NCI-H1436 (cell line): ENCODE measurements at places on chromosomes 5 and 9.

DNA sequence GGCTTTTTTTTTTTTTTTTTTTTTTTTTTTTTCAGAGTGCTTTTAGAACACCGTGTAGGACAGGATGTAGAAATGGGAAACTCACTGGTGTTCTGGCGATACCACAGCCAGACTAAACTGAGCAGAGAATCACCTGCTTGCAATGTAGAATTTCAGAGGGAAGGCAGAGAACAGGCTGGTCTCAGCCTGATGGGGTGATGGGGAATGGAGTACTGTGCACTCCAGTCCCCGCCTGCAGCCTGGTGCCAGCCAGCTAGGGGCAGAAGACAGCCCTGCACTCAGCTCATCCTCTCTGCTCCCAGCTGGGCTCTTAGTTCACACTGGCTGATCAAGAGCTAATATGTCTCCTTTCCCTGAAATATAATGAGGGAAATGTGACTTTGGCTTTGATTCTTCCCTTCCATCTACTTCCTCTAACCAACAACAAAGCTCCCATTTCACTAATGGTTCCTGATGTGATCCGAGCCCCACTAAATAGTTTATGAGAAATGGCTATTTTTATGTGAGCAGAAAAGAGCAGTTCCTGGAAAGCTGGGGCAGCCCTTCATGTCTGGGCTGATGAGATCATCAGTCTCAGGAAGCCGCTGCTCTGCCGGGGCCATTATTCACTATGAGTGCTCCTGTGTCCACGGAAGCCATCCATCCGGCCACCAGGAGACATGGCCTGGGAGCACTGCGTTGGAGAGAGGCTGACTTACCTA is 209.7 kb downstream of the GADD45G start:
- DNase-seq = no peak

DNA sequence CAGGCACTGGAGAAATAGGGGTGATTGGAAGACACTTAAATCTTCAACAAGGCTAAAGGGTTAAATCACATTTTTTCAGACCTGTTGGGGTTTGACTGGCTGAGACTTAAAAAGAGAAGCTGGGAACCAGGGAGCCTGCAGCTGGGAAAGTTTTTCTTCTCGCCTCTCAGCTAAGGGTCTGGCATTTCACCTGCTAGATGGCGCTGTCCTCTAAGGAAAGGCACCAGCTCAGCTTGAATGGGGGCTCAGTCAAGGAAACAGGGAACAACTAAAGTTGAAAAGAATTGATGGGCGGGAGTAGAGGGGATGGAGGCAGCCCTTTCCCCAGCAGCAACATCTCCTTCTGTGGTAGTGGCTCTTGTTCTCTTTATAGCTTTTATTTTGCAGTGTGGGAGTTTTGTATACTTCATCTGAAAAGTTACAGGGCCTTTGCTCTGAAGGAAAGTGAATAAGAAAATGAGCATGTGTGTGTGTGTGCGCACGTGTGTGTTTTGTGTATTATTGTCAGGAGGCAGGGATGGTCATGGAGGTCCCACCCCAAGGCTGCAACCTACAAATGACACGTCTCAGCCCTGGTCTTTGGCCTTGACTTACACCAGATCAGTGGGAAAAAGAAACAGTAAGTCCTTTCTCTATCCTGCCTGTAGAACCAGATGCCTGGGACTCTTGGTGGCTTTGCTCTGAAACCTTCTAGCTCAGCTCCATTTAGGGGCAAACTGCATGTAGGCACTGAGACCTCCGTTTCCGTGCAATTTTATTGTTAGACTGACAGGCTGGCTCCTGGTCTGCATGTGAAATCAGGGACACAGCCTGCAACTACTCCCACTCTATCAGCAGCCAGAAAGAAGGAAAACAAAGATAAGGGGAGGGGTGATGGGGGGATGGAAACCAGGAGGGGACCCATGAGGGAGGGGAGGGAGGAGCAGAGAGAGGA is 316.2 kb upstream of the CLINT1 start:
- peak; percentile 69 for DNase-seq

GRCh38 chr5:8788246-8788645 is 757.6 kb downstream of the SEMA5A start:
- no peak for DNase-seq

DNA sequence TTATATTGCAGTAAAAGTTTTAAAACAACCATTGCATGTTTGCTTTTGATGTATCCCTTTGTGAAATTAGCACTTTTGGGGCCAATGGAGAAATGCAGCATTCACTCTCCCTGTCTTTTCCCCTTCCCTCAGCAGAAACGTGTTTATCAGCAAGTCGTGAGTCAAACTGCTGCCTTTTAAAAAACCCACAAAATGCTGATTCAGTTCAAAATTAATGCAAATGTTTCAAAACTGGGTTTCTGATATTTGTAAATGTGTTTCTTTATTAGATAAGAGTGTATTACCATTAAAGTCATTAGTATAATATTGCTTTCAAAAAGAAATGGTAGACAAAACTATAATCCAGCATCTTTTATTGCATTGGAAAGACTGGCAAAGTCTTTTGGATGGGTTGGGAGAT is 47.3 kb downstream of the RAD23B start:
- DNase-seq = no peak

- DNase-seq = no peak
These were observed 706.6 kb downstream of the EFNA5 start for GRCh38 chr5:106964132-106964531.

GRCh38 chr5:147963948-147964693 is 57.8 kb upstream of the C5orf46 start:
- no peak for DNase-seq

DNA sequence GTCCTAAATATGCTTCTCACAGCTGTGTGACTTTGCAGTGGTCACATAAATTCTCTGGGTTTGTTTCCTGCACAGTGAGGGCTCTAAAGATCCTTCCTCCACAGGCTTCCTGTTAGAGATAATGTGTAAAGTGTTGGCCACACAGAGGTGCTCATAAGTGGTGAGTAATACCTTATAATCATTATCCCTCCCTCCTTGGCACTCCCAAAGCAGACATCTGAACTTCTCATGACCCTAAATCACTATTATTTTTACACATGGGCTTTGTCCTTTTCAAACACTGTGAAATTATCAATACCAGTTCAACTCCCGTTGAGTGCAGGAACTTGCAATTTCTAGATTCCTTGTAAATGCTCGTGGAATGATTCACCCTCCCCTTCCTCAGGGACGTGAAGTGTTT is 100.2 kb downstream of the BRINP1 start:
- no peak for DNase-seq

DNA sequence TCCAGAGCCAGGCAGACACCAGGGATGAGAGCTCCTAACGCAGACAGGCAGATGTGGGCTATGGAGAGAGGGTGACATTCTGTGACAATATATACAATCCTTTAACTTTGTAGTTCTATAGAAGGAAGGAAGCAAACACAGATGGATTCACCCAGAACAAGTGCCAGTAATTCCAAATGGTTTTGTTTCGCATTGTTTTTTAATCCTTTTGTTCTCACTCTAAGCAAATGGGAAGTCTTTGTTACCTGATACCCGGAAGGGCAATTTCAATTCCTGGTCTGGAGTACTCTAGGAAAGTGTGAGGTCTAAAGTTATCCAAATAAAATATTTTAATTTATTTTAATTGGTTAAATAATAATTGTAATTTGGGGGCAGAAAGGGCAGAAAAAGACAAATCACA is 2.5 kb downstream of the FRMD3 start:
- no peak for DNase-seq

- DNase-seq = no peak
These were observed at the start of gene LARP1 for GRCh38 chr5:154755361-154756008. Gene LARP1 (plus strand): TSS chr5:154755377. CDS start chr5:154755758, 381 bp downstream.

- DNase-seq = no peak
These were observed 282.7 kb downstream of the ENC1 start for GRCh38 chr5:74357827-74358226.

DNA sequence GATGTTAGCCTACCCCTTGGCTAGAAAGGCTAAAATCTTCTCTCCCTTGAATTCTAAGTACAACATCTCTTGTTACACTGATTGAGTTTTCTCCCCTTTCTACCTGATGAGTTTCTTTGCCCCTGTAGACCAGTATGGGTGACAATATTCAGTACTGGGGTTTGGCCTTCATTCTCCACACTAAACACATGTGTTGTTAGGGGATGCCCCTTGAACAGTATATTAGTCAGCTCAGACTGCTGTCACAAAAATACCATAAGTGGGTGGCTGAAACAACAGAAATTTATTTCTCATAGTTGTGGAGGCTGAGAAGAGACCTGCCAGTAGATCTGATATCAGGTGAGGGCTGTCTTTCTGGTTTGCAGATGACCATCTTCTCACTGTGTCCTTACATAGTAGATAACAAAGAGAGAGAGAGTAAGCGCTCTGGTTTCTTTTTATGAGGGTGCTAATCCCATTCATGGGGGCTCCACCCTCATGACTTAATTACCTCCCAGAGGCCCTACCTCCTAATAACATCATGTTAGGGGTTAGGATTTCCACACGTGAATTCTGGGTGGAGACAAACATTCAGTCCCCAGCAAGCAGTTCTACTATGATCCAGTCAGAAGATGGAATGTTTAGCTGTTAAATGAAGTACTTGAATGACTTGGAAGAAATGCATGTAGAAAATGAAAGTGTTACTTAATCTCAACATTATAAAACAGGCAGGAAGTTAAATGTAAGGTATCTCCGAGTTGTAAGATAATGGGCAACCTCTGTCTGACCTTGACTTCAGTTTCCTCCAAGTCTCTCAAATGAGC is 17.5 kb downstream of the VLDLR start:
- no peak for DNase-seq

GRCh38 chr9:4678679-4679267 is 596 bp upstream of the CDC37L1 start:
- DNase-seq = no peak

GRCh38 chr9:130537346-130538050 is 41.9 kb upstream of the FUBP3 start:
- DNase-seq = no peak

DNA sequence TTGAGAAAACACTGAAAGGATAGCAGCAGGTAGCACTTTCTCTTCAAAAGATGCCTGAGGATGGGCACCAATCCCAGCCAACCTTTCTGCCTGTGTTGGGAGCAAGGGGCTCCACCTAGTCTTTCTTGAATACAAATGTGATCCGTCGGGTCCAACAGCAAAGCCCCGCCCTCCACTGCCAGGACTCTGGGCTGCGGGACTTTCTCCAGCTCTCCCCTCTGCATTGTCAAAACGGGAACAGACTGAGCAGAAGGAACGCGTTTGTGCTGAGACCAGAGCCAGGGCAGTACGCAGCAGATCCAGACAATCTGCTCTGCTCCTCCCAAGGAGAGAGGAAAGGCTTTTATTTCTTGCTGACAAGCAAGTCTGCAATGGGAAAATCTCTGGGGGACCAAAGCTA is 139.7 kb downstream of the SEC61B start:
- DNase-seq = no peak

GRCh38 chr5:173669483-173669882 is 53.0 kb upstream of the BOD1 start:
- DNase-seq = no peak

DNA sequence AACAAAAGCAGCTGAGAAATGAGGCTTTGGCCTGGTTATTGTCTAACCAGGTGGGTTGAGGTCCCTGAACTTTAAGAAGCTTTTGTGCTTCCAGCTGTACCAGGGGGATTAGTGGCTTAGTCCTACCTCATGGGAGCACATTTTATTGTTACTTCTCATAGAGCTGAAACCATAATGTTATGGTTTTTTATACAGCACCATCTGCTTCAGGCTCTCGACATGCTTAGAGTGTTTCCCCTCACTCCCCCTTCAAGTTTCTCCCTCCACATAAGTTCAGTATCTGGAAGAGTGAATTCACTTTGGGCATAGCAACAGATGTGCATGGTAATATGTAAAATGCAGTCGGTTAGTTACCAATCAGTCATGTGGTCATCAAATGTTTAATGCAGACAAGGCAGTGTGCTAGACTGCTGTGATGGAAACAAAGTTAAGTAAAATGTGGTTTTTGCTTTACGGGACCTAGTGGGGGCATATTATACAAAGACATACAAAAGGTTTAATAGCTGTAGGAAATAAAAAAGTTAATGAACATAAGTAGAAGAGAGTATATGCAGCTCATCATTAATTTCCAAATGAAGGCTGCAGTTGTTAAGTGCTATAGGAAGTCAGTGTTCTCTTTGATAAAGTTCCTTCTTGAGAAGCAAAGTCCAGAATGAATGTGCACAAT is 95.9 kb upstream of the SPRY4 start:
- no peak for DNase-seq

GRCh38 chr5:148723143-148723542 is 68.8 kb upstream of the HTR4 start:
- DNase-seq = no peak

- DNase-seq = no peak
These were observed 76.7 kb upstream of the UNC5A start for GRCh38 chr5:176733406-176734262.

DNA sequence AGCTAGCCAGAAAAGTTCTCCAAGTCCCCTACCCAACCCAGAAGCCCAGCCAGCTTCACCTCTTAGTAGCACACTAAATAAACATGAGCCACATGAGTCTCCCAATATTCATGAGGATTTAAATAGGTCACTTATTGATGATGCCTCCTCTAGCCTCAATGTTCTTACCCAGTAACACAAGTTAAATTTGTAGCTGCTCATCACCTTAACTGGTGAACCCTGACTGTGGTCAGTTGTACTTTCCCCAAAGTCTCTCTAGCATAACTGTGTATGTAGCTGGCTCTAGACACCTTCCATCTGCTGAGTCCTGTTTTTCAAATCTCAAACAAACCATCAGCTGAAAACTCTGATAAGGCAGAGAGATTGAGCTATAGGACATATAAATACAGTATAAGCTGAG is 100.3 kb upstream of the ELAVL2 start:
- no peak for DNase-seq

DNA sequence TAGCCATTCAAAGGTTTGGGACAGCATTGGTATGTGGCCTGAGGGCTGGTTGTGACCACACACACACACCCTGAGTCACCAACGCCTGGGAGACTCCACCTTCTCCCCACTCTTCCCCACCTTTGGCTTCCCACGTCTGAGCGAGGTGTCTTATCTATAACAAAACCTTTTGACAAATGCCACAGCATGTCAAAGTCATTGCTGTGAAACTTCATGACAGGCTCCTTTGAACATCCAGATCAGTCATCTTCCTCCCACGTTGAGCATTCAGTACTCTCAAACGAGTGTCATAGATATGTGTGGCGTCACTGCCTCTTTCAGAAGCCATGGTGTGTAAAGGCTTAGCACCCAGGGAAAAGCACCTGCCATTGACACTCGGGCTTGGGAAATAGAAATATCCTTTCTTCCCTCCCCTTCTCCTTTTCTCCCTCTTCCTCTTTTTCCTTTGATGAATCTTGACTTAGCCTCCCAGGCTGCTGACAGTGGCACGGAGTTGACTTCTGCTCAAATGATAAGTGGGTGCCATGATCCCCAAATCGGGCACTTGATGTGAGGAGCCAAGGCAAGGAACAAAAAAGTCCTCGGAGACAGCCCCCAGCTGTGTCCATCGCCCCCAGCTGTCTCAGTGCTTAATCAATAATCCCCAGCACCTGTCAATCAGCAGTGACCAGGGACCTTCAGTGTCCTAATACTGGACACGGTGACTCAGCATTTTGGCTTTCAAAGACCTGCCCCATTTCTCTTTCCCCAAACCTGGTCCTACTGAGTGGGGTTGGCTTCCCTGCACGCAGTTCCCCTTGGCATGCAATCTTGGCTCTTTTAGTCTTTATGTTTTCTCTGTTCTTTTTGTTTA is 114.8 kb downstream of the FGF18 start:
- no peak for DNase-seq

- no peak for DNase-seq
These were observed 54.9 kb downstream of the USP20 start for GRCh38 chr9:129889941-129890717.
